Activated CD8-positive, alpha-beta memory T cell treated with anti-CD3 and anti-CD28 coated beads for 36 hours (primary cell): ENCODE measurements at places on chromosomes 12 and 14. TPM values are rescaled to one million over a fixed set of nuclear protein-coding genes. Genes with fewer than 3 reads are reported as not detected.

FAM90A1 gene
- 0.15 TPM for total RNA-seq

SSPN gene
- not detected for total RNA-seq

KLHL28 gene
- 10.6 TPM for total RNA-seq

TTC9 gene
- total RNA-seq, result 5.6 TPM

LMNTD1 gene
- total RNA-seq, result not detected

KIF26A gene
- 0.32 TPM for total RNA-seq

SRRM4 gene
- total RNA-seq, result not detected

APOF gene
- total RNA-seq, result not detected

CEP128 gene
- total RNA-seq, result 18.0 TPM

TPH2 gene
- not detected for total RNA-seq

OAS1 gene
- total RNA-seq, result 5.1 TPM
